ENCODE measurements at places on chromosomes 2 and 18.
A peak's percentile ranks its signal among the peaks of the same experiment; 100 is the strongest.

GRCh38 chr2:171509945-171510731 is 12.1 kb upstream of the CYBRD1 start:
- no peak for DNase-seq

DNA sequence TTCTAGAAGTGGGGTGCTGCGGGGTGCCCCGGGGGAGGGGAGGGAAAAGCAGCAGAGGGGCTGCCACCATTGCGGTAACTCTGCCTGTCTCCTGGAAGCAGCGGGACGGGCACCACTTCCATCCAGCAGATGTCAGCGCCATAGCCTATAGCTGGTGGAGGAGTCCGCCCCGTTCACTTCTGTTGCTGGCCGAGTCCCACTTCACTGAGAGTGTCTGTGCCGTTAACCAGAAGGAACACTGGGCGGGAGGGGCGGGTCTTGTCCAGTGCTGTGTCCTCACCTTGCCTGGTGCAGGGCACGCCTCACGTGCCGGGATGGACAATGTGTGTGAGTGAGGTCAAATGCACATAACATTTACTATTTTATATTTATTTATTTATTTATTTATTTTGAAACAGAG is 19.3 kb upstream of the ODC1 start:
- DNase-seq = no peak

- no peak for DNase-seq
Observed at GRCh38 chr2:205540036-205540435, 142.3 kb upstream of the NRP2 start.

DNA sequence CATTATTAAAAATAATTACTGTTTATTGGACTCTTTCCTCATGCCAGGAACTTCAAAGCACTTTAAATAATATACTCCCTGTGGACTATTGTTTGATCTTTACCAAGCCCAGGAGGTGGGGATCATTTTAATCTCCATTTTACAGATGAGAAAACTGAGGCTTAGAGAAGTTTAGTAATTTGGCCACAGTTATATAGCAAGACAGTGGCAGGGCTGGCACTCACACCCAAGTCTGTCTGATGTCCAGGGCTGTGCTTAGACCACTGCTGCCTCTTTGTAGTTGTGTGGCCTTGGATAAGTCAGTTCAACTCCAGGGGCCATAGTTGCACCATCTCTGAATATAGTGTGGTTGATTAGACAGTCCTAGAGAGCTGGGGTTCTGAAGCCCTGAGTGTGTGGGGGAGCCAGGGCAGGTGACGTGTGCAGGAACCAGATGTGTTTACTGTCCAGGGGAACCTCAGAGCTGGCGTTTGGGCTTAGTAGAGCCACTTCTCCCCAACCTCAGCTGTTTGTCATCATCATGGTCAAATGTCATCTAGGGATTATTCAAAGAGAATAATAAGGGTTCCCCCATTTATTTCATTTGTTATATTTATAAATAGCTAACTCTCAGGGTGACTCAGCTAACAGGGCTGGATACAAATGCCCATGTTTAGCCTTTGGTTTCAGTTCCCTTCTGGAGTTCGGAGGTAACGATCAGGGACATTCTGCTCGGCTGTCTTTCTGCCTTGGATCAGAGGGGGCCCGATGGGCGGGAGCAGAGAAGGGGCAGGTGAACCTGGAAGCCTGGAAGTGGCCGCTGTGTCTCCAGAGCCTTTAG is 68.0 kb downstream of the BOLA3 start:
- DNase-seq = no peak

DNA sequence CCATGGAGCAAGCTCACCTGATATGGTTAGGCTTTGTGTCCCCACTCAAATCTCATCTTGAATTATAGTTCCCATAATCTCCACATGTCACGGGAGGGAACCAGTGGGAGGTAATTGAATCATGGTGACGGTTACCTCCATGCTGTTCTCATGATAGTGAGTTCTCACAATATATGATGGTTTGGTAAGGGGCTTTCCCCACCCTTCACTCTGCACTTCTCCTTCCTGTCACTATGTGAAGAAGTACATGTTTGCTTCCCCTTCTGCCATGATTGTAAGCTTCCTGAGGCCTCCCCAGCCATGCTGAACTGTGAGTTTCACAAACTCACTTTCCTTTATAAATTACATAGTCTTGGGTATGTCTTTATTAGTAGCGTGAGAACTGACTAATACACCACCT is 435.7 kb upstream of the ID2 start:
- no peak for DNase-seq

GRCh38 chr18:59846814-59847490 is 52.8 kb upstream of the PMAIP1 start:
- no peak for DNase-seq

GRCh38 chr2:183232161-183232865 is 108.1 kb downstream of the NUP35 start:
- no peak for DNase-seq

DNA sequence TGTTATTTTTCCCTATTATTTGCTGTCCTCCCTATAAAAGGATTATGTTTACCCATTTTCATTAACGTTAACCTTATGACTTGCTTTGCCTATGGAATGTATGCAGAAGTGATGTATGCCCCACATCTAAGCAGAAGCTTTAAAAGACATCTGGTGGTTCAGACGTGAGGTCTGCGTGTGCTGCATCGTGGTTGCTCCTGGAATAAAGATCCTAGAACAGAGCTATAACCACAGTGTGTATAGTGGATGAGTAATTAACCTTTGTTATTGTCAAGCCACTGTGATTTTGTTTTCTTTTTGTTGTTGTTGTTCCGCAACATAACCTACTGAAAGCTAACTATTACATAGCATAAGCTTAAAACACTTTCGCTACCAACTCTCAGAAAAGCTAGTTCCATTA is 20.9 kb upstream of the CFAP36 start:
- DNase-seq = no peak

- DNase-seq = no peak
Observed at GRCh38 chr2:19577723-19578122, 219.3 kb upstream of the OSR1 start.

GRCh38 chr2:32009516-32010256 is 1.1 kb downstream of the MEMO1 start:
- DNase-seq = peak; percentile 16

- no peak for DNase-seq
Observed at GRCh38 chr2:12674644-12675328, 42.0 kb upstream of the TRIB2 start.

GRCh38 chr2:198054299-198054698 is 249.9 kb downstream of the PLCL1 start:
- DNase-seq = peak; percentile 2

DNA sequence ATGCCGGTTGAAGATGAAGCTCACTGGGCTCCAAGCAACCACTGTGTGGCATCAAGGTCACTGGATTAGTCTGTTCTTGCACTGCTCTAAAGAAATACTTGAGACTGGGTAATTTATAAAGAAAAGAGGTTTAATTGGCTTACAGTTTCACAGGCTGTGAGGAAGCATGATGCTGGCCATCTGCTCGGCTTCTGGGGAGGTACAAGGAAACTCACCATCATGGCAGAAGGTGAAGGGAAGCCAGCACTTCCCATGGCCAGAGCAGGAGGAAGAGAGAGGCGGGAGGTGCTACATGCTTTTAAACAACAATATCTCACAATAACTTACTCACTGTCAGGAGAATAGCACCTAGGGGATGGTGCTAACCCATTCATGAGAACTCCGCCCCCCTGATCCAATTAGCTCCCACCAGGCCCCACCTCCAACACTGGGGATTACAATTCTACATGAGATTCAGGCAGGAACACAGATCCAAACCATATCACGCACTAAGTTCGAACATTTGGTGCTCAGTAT is 109.7 kb upstream of the MGAT5 start:
- no peak for DNase-seq

- no peak for DNase-seq
Observed at GRCh38 chr2:85695121-85695520, 963 bp downstream of the GNLY start.

DNA sequence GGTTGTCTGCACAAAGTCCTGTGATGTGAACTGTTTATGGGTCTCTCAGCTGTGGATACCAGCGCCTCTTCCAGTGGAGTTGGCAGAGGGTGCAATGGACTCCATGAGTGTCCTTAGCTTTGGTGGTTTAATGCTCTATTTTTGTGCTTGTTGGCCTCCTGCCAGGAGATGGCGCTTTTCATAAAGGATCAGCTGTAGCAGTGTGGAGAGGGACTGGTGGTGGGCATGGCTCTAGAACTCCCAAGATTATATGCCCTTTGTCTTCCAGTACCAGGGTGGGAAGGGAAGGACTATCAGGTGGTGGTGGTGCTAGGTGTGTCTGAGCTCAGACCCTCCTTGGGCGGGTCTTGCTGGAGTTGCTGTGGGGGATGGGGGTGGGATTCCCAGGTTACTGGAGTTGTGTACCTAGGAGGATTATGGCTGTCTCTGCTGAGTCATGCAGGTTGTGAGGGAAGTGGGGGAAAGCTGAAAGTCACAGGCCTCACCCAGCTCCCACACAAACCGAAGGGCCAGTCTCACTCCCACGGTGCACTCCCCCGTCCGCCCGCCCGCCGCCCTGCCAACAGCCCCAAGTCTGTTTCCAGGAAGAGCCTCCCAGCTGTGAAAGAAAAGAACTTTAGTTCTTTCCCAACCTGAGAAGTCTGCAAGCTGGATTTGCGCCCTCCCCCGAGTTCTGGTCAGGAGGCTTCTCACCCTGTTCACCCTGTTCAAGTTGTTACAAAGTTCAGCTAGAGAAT is 108.1 kb downstream of the MARCO start:
- no peak for DNase-seq

GRCh38 chr2:239383036-239383758 is 17.6 kb downstream of the HDAC4 start:
- no peak for DNase-seq

- no peak for DNase-seq
Observed at GRCh38 chr2:39379643-39380524, 57.2 kb downstream of the MAP4K3 start.

DNA sequence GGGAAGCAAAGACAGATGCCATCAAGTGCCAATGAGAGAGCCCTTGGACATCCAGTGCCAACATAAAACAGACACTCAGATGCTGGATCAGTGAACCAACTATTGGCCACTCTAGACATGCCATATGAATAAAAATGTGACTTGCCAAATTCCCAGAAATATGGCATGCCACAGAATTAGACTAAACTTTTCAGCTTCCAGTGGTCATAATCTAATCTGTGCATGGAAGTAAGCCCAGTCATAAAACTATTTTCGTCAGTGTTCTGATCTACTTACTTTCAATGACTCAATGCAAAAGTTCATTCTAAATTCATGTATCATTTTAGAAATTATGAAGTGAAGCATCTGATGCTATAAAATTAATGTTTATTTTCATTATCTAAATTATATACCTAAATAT is 1506.2 kb upstream of the NXPH2 start:
- no peak for DNase-seq

DNA sequence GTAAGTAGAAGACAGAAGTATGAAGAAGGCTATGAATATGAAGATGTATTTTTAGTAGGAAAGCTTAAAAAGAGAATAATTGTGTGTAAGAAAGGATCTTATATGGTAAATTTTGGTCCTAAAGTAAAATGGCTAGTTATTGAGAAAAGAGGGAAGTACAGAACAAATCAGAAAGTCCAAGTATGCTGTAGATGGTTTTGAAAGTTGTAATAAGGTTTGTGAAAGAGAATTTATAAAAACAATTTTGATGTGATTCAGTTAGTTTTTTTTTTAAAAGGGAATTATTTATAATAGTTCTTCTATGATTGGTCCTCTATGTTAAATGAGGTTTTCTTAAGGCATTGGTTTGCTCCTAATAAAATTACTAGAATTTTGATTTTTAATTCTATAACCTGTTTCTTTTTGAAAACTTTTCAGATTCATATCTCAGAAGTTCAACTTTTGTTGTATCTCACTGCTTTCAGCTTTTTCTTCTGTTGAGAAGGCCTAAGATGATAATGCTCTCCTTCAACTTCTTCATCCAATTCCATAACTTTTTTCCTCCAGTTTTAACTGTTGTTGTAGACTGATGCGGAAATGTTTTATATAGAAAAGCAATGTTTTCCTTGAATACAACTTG is 322.7 kb downstream of the NOL4 start:
- DNase-seq = no peak

- peak; percentile 38 for DNase-seq
Observed at GRCh38 chr18:48833701-48834412, 116.9 kb downstream of the SMAD7 start.

DNA sequence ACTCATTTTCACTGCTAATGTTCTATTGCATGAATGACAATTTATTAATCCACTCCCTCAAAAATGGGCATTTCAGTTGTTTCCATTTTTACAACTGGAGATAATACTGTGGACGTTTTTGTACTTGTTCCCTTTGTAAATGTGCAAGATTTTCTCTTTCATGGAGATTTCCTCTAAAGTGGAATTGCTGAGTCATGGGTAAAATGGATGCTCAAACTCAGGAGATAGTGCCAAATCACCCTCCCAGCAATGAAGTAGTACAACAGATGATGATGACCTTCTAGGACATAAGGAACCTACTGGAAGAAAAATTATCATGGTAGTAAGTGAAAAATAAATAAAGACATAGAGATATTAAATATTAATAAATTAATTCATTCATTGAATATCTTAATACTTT is 460.8 kb upstream of the CHST9 start:
- DNase-seq = no peak

- no peak for DNase-seq
Observed at GRCh38 chr2:130352237-130352636, 3.6 kb upstream of the PTPN18 start.

GRCh38 chr2:120531365-120531764 is 185.4 kb downstream of the INHBB start:
- DNase-seq = no peak

DNA sequence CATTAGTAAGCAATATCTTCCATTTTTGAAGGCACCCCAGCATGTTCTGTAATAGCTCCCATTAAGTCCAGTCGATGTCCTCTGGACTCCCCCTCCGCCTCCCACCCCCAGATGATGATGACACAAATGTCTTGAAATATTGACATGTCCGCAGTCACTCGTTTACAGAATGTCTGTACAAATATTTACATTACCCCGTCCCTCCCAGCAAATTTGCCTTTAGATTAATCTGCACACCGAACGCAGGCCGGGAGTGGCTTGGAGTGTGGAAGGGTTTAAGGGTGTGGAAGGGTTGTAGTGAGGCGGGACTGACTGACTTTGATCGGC is 853 bp upstream of the OSBPL6 start:
- DNase-seq = no peak

DNA sequence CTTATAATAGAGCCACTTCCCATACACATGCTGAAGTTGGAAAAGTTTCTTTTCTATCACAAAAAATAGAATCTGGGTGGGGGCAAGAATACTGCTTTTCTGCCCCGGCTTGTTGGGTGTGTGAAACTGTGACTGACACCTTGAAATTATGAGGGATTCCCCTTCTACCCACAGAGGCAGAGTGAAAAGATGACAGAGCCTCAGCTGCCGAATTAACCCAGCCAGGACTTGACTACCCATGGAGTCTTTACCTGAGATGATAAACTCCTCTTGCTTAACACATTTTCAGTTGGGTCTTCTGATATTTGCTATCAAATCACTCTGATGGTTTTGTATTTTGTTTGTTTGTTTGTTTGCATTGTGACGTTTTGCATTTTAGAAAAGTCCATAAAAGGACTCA is 66.0 kb upstream of the PMAIP1 start:
- no peak for DNase-seq

GRCh38 chr2:103818176-103818575 is 1035.7 kb upstream of the POU3F3 start:
- no peak for DNase-seq

Measured in activated gamma-delta T cell treated with anti-CD3 and anti-CD28 coated beads, Interleukin-2, amount 50 U/mL, for 16 hours (primary cell).